Fibroblast of the aortic adventitia (primary cell): ENCODE measurements at places on chromosomes 4 and X. TPM values are rescaled to one million over a fixed set of nuclear protein-coding genes. Genes with fewer than 3 reads are reported as not detected.

MAGED4B gene
- total RNA-seq, result 10.8 and 23.8 TPM in 2 replicates

SMS gene
- 46.3 and 214 TPM in 2 replicates for total RNA-seq

DNA sequence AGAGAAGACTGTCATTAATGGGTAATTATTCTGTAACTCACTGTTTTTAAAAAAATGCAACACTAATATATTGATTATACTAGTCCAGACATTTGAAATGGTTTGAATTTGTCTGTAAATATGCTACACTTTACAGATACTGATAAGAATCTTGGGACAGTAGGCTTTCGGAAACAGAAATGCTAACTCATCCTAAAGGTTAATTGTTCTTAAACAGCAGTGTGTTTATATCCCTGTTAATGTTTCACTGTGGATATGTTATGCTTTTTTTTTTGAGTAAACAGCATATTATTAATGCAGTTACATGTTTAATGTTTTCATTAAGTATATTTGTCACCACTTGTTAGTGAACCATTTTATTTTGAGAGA, 31.4 kb downstream of the EXOC1 start:
- no peak for DNase-seq

CXXC4 gene
- under 0.01 TPM in 1 of 2 replicates, not detected in the other for total RNA-seq

ASB9 gene
- 0.18 TPM in 1 of 2 replicates, not detected in the other for total RNA-seq

GRCh38 chrX:42803320-42803719, 25.4 kb upstream of the PPP1R2C start:
- DNase-seq, result peak; percentile 63

DNA sequence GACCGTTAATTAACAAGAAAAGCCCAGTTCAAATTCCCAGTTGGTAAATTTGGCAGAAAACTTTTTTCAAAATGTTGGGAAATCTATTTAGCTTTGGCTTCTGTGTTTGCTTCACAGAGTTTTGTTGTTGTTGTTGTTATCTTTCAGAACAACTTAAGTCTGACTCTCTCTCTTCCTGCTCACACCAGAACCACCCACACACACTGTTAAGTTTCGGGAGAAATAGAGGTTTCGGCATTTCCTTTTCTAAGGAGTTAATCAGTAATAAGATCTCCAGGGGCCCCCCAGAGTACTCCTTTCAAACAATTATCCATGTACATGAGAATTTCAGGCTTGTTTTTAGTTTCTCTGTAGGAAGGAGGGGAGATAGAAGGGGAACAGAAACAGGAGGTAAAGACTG, 106.2 kb upstream of the PTCHD1 start:
- DNase-seq, result no peak
